ENCODE measurements at places on chromosomes 7 and 10.

DNA sequence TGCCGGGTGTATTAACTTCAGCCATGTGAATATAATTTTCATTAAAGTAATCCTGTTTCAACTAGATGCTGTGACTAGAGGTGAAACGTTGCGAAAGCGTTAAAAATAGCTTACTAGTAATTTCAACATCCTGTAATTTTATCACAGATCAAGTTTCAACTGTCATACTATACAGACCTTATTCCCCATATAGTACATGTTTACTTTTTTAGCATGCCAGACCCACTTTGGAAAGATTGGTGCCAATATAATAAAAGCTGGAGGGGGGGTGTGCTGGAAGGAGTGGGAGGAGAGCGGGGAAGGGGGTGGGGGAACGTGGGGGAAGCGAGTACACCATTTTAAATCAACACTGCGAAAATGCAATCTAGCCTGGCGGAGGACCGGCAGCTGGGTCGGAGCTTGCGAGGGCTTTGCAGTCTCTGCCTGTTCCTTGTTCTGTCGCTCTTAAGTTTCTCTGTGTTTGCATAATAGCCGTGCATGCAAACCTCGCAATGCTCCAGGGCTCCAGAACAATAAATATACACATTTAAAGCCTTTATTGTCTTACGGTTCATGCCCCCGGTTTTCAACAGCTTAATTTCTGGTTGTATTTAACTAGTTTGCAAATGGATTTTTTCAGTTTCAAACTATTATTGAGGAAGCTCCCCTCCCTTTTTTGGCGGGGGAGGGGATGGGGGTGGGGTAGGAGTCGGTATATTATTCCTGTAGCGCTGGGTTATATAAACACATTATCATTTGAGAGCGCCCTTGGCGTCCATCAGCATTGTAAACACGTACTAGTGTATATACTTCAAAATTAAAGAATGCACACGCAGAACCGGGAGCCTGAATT, 1.3 kb upstream of the ARID5B start:
- DNase-seq: peak; percentile 66

DNA sequence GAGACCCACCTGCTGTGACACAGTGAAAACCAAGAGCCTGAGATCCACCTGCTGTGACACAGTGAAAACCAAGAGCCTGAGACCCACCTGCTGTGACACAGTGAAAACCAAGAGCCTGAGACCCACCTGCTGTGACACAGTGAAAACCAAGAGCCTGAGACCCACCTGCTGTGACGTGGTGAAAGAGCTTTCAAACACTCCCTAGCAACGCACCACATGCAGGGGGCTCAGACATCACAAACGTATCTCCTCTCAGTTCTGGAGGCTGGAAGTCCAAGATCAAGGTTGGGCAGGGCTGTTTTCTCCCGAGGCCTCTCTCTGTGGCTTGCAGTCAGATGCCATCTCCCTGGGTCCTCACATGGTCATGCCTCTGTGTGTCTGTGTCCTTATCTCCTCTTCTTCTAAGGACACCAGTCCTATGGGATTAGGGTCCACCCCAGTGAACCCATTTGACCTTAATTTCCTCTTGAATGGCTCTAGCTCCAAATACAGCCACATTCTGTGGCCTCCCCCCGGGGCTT, 43.8 kb downstream of the INSIG1 start:
- DNase-seq: no peak

DNA sequence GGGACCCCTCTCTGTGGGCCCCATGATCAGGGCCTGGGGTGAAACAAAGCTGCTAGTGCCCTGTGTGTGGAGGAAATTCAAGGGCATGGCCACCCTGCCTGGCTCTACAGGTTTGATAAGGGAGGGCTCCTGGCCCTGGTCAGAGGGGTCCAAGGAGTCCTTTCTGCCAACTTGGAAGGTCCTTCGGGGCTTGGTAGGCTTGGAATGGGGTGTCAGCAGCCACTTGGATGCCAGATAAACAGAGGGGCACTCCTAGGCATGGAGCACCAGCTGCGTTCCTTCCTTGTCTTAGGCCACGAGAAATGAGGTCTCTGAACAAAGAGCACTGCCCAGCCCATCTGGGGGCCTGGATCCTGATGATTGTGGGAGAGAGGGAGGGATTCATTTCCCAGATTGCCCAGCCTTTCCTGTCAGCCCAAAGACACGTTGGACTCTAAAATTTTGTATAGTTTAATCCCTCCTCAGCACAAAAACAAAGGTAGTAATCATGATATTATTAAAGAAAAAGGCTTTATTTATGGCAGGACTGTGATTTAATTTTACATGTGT, 5.1 kb downstream of the MTURN start:
- no peak for DNase-seq

GRCh38 chr10:123140164-123140982, 4.6 kb downstream of the HMX3 start:
- no peak for DNase-seq

DNA sequence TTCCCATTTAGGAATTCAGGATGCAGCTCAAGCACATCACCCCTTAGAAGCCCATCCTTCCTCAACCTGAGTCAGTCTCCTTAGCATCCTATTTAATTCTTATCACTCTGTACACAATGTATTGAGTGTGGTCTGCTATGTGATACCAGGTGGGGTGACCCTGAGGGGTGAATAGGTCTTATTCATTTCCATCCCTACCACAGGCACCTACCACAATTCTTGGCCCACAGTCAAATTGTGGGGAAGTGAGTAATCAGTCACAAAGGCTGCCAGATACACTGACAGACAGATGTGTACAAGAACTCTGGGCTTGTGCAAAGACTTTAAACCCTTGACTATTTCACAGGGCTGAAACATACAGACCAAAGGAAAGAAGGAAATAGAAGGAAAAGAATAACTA, 560.5 kb downstream of the PARD3 start:
- no peak for DNase-seq

DNA sequence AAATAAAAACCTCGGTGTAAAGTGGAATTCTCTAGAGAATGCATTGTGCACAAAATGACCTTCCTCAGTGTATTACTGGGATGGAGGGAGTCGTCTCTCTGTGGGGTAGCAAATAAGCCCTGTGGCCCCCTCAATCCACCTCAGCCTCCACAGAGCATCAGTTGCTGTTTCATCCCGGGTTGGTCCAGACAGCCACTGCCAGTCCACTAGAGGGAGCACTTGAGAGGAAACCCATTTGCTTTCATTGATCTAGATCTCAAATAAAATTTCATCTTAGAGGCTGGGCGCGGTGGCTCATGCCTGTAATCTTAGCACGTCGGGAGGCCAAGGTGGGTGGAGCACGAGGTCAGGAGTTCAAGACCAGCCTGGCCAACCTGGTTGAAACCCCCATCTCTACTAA, 1128.7 kb downstream of the CNTNAP2 start:
- peak; percentile 3 for DNase-seq

- DNase-seq: no peak
These were observed 155.2 kb upstream of the TPK1 start for GRCh38 chr7:144991041-144991440.

DNA sequence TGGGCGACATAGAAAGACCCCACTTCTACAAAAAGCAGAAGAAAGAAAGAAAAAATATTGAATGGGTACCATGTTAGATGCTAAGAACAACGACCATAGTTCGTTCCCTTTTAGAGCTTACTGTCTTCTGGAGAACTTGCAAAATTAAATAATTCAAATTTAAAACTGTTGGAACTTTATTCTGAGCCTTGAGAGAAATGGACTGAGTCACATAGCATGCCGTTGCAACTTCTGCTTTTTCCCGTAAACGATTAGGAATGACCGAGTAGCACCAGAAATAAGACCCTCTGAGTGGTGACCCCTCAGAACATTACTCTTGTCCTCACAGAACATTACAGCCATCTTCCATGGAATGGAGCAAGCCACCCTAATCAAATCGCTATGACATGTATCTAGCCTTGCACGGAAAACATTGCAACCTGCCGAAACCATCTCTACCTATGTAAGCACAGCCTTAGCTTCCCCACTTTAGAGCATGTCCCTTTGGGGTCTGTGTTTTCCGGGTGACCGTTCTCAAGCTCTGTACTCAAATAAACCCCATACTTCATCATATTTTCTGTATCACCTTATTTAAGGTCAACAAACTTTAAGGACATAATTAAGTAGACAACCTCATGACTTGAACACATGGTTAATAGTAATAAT, 179.1 kb downstream of the PRKCQ start:
- no peak for DNase-seq

DNA sequence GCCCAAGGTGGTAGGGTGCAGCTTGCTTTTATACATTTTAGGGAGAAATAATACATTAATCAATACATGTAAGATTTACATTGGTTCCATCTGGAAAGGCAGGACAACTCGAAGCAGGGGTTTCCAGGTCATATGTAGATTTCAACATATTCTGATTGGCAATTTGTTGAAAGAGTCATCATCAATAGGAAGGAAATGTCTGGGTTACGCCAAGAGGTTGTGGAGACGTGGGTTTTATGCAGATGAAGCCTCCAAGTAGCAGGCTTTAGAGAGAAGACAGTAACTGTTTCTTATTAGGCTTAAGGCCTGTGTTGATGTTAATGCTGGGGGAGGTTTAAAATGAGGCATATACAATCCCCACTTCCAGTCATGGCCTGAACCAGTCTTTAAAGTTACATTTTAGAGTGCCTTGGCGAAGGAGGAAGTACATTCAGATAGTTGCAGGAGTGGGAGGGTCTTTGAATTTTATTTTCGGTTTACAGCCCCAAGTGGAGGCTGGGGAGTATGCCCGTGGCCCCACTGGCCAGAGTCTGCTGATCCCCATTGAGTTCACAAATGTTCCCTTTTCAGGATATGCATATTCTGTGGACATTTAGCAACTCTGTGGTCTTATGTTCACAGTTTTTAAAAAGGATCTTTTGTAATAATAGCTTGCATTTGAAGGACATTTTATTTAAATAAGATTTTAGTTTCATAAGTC, 166.0 kb upstream of the GDF10 start:
- DNase-seq: no peak

- DNase-seq: no peak
These were observed 147.0 kb downstream of the BBS9 start for GRCh38 chr7:33276325-33276724.

- DNase-seq: no peak
These were observed 4.8 kb downstream of the OSBPL3 start for GRCh38 chr7:24975172-24975571.

GRCh38 chr10:50422259-50422658, 170.9 kb upstream of the ASAH2 start:
- DNase-seq: no peak

GRCh38 chr7:135158141-135158655, 10.3 kb downstream of the TMEM140 start:
- no peak for DNase-seq

GRCh38 chr10:97882142-97883091, 32.8 kb downstream of the GOLGA7B start:
- no peak for DNase-seq

GRCh38 chr7:129926618-129927017, 26.1 kb downstream of the UBE2H start:
- no peak for DNase-seq

- no peak for DNase-seq
These were observed 565.8 kb upstream of the ADARB2 start for GRCh38 chr10:2303169-2303568.

DNA sequence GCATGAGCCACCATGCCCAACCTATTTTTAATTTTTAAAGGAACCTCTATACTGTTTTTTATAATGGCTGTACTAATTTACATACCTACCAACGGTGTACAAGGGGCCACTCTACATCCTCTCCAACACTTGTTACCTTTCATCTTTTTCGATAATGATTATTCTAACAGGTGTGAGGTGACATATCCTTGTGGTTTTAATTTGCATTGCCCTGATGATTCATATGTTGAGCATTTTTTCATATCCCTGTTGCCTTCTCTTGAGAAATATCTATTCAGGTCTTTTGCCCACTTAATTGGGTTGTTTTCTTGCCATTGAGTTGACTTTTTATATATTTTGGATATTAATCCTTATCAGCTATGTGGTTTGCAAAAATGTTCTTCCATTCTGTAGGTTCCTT, 167.0 kb downstream of the CTTNBP2 start:
- DNase-seq: no peak

DNA sequence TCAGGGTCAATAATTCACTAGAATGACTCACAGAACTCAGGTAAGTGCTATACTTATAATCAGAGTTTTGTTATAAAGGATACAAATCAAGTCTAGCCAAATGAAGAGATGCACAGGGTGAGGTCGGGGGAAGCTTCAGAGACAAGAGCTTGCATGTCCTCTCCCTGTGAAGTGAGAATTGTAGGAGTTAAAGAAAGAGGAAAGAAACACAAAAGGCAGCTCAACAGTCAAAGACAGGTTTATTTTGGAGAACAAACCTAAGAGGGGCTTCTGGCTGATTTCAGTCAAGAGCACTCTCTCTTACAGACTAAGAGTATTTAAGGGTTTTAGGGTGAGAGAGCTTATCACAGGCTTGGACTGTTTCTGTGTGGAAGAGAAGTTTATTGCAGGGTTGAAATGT, 600.5 kb upstream of the C7orf33 start:
- DNase-seq: no peak

DNA sequence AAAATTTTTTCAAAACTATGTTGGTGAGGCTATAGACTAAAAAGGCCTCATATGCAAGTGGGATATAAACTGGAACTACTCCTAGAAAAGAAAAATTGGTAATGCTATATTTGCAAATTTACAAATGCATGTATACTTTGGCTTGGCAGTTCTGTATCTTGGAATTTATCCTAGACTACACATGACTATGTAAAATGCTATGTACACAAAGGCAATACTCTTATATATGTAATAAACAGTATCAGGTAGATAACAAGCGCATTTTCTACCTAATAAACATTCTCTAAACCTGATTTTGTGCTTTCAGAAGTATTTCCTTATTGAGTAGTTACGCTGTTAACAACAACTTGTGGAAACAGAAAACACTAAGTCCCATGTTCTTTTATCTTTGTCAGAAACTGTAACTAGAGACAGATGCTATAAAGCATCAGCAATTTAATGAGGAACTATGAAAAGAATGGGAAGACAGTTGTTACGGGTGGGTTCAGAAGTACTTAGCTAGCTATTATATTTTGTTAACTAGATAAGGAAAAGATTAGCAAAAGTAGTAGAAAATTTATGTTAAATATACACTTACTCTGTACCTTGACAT, 107.8 kb downstream of the ARHGAP12 start:
- no peak for DNase-seq

GRCh38 chr7:135930565-135931461, 46.3 kb downstream of the MTPN start:
- no peak for DNase-seq

DNA sequence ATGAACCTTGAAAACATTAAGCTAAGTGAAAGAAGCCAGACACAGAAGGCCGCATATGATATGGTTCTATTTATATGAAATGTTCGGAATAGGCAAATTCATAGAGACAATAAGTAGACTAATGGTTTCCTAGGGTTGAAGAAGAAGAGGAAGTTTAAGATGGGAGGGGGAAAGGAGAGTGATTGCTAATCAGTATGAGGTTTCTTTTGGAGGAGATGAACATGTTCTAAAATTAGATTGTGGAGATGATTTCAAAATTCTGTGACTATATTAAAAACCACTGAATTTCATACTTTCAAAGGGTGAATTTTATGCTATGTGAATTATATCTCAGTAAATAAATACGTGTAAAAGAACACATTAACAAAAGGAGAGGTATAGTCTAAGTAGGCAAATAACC, 176.4 kb upstream of the HPS1 start:
- DNase-seq: no peak

GRCh38 chr10:51700228-51700817, 928 bp upstream of the CSTF2T start:
- DNase-seq: peak; percentile 81

- DNase-seq: no peak
These were observed 215.9 kb downstream of the HECW1 start for GRCh38 chr7:43328336-43328735.
